ENCODE measurements at places on chromosomes 1 and 21. TPM values are rescaled to one million over a fixed set of nuclear protein-coding genes. Genes with fewer than 3 reads are reported as not detected.

The IL19 gene
- not detected for total RNA-seq

The AIRE gene
- total RNA-seq: under 0.01 TPM

The ATF6 gene
- total RNA-seq: 23.9 TPM

The LRRC71 gene
- total RNA-seq: not detected

The USH2A gene
- total RNA-seq: under 0.01 TPM

The EPS8L3 gene
- total RNA-seq: not detected

The FCRL2 gene
- total RNA-seq: not detected

The ABCB10 gene
- 22.6 TPM for total RNA-seq

The MAGI3 gene
- total RNA-seq: 11.9 TPM

The CD1E gene
- not detected for total RNA-seq

The PLXNA2 gene
- 0.50 TPM for total RNA-seq

The KAZN gene
- total RNA-seq: 3.6 TPM

The KMO gene
- total RNA-seq: under 0.01 TPM

The LENEP gene
- total RNA-seq: not detected

The TRAF5 gene
- 13.3 TPM for total RNA-seq

The IL22RA1 gene
- under 0.01 TPM for total RNA-seq

The PDZK1 gene
- 0.50 TPM for total RNA-seq

The INAVA gene
- total RNA-seq: not detected

The PYHIN1 gene
- not detected for total RNA-seq

The PPCS gene
- total RNA-seq: 35.3 TPM

The GJA8 gene
- total RNA-seq: not detected

The AMY1B gene
- not detected for total RNA-seq

The LCA5L gene
- total RNA-seq: 1.5 TPM

The METTL25B gene
- total RNA-seq: 12.0 TPM

The RGS1 gene
- total RNA-seq: not detected

The CCDC28B gene
- total RNA-seq: 10.8 TPM

The SLAMF8 gene
- total RNA-seq: 0.11 TPM

The SLC1A7 gene
- total RNA-seq: 0.12 TPM

The PLCH2 gene
- total RNA-seq: 0.11 TPM

The TPM3 gene
- total RNA-seq: 1,214 TPM

The HMCN1 gene
- total RNA-seq: 30.5 TPM

The HFM1 gene
- total RNA-seq: 0.87 TPM

The SLC30A2 gene
- not detected for total RNA-seq

The CHRM3 gene
- not detected for total RNA-seq

The CCDC190 gene
- 0.11 TPM for total RNA-seq

The SYT2 gene
- under 0.01 TPM for total RNA-seq

The IRF2BP2 gene
- 75.4 TPM for total RNA-seq

The SETD4 gene
- 17.6 TPM for total RNA-seq

The SYCP1 gene
- not detected for total RNA-seq

The KLF17 gene
- total RNA-seq: under 0.01 TPM

The GREM2 gene
- total RNA-seq: 1.00 TPM

The DENND1B gene
- 11.0 TPM for total RNA-seq

The S100A7A gene
- total RNA-seq: not detected

The SELENOF gene
- 184 TPM for total RNA-seq

The KCNE2 gene
- total RNA-seq: not detected

The SH3D21 gene
- total RNA-seq: 6.2 TPM

The STUM gene
- not detected for total RNA-seq

The KLF18 gene
- not detected for total RNA-seq

The CD52 gene
- total RNA-seq: not detected

The FAM72C gene
- 0.25 TPM for total RNA-seq

The MEX3A gene
- 0.89 TPM for total RNA-seq

The PCBP3 gene
- total RNA-seq: 4.2 TPM

The MMP23B gene
- total RNA-seq: 4.7 TPM

The FCER1G gene
- total RNA-seq: not detected

The UBL4B gene
- not detected for total RNA-seq

The S100A3 gene
- 2.2 TPM for total RNA-seq

Data from uterine smooth muscle cell (primary cell).